Activated T-cell treated with anti-CD3 and anti-CD28 coated beads, Interleukin-2, amount 50 U/mL, for 24 hours (primary cell): ENCODE measurements at places on chromosomes 4 and X.

DNA sequence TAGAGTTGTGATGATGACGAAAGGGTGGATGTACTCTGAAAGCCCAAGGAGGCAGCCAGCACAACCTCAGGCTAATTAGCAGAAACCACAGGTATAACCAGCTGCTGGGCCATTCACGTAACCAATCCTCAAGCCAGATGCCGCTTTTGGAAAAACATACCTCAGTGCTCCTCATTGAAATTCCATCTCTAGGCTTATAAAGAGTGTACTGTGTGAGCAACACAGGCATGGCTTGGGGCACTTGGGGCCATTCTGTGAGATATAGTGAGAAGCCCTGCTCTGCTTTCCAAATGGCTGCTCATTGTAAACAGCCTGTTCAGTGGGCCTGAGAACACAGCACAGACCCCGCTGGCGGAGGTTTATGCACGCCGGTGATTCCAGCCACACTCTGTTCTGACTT, 182.1 kb upstream of the HHIP start:
- no peak for DNase-seq

GRCh38 chr4:89860971-89861370, 24.0 kb upstream of the SNCA start:
- DNase-seq = no peak

DNA sequence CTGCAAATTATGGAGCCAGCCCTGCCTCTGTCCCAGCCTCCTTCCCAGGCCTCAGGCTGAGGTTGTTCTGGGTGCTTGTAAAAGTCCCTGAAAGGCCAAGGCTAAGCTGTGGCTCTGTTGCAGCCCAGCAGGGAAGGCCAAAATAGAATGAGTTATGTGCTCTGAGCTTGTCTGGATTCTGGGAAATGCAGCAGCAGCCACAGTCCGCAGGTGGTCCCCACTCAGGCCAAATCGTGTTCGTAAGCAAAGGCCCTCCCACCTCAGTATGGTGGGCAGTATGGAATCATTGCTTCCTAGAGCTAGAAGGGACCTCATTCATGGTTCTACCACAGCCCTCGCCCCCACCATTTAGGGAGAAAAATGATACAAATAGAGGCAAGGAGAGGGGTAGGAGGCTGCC, 4.7 kb upstream of the TCEAL1 start:
- no peak for DNase-seq

DNA sequence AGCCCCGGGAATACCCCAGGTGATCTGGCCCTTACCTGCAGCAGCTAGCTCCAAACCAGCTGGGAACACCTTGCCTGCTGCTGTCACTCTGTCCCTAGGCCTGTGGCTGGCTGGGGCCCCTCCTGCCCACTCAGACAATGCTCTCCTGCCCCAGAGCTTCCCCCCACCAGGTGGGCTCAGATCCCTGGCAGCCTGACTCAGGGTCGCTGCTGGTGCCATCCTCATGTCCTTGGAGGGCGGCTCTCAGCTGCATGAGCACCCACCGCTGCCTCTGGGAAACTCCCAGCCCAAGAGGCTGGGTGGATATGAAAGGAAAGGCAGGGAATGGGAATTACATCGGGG, 15.8 kb downstream of the C4orf50 start:
- no peak for DNase-seq

GRCh38 chrX:130172127-130172845, 524 bp downstream of the RAB33A start:
- no peak for DNase-seq

- no peak for DNase-seq
Observed at GRCh38 chr4:113919145-113919544, 60.3 kb downstream of the ARSJ start.

- DNase-seq = no peak
Observed at GRCh38 chr4:99300934-99301333, 10.1 kb upstream of the ADH1A start.

DNA sequence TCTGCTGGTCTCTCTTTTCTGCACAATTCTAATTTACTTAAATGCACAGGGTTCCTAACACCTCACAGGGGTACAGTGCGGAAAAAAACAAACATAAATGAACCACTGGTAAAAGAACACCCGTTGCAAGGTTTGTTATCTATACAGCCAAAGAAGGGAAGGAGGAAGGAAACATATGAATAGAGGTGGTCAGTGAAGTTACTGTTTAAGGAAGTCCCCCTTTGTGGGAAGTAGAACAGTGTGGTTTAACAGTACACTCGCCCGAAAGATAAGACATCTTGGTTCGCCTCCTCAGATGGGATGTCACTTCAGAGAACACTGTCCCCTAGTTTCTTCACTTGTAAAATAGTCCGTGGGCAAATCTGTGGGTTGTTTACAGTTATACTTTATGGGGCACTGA, 57.5 kb downstream of the TEC start:
- no peak for DNase-seq

GRCh38 chrX:2547736-2548135, 47.0 kb upstream of the DHRSX start:
- no peak for DNase-seq

GRCh38 chrX:44945736-44946135, 72.7 kb downstream of the KDM6A start:
- no peak for DNase-seq

- DNase-seq = no peak
Observed at GRCh38 chr4:47145630-47146029, 114.3 kb downstream of the GABRB1 start.

GRCh38 chr4:140088323-140088967, 65.5 kb downstream of the MAML3 start:
- DNase-seq = no peak

DNA sequence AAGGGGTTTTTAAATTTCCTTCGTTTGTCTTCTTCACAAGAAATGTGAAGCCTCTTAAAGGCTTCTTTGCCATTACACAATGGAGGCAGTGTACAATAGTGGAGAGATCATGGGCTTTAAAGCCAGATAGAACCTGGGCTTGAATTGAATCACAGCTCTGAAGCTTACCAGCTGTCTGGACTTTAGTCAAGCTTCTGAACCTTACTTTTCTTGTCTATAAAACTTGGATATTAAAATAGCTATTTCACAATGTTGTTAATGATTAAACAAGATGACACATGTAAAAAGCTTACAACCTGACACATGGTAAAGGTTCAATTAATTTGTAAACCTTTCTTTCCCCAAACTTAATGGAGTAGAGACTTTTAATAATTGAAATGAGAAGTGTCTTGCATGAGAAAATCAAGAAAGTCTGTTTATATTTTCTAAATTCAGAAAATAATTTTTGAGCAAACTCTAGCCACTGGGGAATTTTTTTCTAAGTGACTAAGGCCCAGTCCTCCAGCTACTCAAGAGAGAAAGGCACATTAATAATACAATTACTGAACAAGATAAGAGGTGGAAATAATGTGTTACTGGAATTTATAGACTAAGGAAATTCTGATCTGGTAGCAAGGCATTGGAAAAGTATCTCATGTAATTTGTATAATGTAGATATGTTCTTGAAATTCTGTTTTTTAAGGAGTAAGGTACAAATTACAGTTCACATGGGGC, 21.7 kb upstream of the TBC1D8B start:
- no peak for DNase-seq

DNA sequence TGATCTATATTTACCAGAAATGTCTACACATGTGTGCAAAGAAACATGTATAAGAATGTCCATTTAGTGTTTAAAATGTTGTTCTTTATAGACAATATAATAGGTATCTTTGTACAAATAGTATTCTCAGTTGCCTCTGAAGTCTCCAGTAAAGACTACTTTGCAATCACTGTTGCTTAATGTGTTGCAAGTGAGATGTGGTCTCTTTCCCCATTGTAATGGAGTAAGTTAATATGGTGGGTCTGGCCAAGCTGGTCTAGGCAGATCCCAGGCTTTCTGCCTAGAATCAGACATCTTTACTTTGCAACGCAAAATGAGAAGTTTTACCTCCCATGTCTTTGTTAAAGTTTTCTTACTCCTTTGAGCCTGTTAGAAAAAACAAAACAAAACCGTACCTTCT, 144.8 kb downstream of the GABRA3 start:
- DNase-seq = no peak
